ENCODE measurements at places on chromosomes 7 and 10.

GRCh38 chr7:112410092-112410491 is 40.2 kb upstream of the IFRD1 start:
- DNase-seq = no peak

- no peak for DNase-seq
These were observed 101.2 kb downstream of the CRPPA start for GRCh38 chr7:16320099-16320660.

GRCh38 chr10:3469639-3470020 is 297.0 kb upstream of the PITRM1 start:
- DNase-seq = no peak

DNA sequence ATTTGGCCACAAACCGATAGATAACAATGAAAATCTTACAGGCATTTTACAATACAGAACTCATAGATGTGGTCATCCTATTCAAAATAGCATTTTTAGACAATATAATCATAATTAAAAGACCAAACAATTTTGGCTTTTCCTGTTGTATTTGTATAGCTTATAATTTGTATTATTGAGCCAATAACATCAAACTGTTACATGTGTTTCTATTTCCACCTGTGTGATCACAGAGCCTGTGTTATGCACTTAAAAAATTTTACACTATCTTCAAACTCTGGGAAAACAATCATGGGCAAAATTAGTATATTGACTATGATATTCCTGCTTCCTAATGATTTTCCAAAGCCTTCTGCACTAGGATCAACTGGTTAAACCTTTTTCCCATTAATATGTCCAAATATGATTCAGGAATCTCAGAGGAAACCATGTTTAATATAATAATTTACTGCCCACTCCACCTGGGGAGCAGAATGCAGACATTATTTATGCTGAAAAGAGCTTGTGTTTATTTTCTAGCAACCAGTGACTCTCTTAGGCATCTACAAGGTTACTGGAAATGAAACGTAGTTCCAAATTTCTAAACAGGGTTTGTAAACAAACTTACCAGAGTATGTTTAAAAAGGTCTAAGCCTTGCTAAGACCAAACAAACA is 1.7 kb downstream of the RHOBTB1 start:
- no peak for DNase-seq

DNA sequence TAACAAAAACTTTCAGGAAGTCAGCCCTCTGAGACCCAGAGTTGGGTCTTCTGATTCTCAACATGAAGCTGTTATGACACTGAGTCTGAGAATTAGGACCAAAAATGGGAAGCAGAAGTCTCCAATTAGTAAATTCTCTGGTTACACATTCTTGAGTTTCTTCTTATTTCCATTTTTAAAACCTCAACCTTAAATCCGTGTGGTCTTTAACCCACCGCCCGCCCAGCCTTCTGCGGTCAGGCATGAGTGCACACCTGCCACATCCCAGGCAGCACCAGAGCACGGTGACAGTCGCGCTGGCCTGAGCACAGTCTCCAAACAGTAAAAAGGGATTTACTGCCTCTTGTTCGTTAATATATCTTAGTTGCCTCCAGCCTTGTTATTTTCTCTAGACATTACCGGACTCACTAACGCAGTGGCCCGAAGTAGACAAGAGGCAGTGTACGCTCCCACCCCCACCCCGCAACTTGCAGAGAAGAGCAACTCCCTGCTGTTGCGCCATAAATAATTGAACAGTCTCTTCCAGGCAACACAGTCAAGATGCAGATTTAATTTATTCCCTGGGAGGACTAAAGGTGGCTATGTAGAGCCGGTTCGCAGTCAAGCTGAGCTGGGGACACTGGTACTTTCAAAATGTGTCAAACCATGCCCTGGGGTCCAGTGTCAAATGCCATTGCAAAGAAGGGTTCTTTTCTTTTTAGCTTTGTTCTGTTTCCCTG is 147.0 kb upstream of the CELF2 start:
- no peak for DNase-seq

- DNase-seq = no peak
These were observed 201.7 kb upstream of the PRSS58 start for GRCh38 chr7:142459551-142459963.

- peak; percentile 30 for DNase-seq
These were observed 33.8 kb downstream of the IL15RA start for GRCh38 chr10:5943536-5943935.

DNA sequence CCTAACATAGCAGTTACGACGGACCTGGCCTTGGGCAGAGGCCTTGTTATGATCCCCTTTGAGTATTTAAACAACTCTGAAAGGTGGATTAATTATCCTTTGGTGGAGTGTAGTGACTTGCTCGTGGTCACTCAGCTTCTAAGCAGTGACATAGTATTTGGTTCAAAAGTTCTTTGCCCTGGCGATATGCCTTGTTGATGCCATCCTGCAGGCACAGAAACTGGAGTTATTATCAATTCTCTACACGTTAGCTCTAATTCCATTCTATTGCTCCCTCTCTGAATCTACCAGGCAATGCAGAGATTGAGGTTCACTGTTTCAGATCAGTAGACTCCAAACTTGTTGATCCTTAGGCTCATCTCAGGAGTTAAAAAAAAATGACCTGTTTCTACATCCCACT is 32.5 kb upstream of the ELMO1 start:
- no peak for DNase-seq

DNA sequence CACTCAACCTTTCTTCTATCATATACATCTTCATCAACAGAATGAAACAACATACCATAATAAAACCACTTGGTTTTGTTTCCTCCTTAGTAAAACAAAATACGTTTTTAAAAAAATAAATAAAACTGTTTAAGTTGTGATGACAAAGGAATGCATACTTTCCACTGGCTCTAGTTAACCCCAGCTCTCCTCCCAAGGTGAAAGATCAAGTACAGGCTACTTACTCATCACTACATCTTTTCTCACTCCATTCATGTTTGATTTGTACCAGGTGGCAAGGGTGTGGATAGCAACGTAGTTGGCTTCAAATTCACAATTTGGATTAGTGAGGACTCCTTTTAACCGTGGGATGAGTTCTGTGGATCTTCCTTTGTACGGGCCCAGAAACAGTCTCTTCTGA is 14.7 kb downstream of the OGA start:
- no peak for DNase-seq

DNA sequence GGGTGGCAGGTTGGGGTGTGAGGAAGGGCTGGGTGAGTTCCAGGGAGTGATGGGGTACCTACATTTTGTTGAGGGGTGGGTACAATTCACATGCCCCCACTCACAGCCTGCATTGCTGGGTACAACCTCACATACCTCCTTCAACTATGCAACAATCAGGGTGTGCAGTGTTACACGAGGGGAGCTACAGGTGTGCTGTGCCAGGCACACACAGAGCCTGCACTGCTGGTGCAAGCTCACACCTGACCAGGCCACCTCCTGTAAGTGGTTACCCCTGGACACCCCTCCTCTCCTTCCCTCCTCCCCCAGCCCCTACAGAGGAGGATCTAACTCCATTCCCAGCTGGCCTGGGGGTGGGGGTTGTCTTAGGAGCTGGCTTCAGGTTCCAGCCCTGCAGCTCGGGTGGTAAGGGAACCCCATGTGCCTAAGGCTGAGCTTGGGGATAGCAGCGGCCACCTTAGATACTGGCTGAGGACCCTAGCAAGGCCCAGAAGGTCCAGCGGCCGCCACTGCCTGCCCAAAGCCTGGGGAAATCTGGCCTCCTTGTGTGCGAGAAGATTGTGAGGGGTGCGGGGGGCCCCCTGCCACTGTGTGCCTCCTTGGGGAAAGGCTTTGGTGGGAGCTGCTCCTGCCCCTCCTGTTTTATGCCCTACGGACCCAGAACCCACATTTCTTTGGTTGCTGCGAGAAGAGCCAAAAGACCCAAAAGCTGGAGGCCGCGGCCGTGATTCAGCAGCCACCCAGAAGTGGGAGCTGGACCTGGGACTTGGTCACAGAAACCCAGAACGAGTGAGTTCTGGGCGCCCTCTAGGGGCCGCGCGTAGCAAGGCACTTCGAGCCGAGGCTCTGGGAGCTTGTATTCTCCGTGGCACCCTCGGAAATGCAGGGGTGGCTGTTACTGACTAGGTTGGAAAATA is 10.8 kb downstream of the TLX1 start:
- DNase-seq = peak; percentile 21

DNA sequence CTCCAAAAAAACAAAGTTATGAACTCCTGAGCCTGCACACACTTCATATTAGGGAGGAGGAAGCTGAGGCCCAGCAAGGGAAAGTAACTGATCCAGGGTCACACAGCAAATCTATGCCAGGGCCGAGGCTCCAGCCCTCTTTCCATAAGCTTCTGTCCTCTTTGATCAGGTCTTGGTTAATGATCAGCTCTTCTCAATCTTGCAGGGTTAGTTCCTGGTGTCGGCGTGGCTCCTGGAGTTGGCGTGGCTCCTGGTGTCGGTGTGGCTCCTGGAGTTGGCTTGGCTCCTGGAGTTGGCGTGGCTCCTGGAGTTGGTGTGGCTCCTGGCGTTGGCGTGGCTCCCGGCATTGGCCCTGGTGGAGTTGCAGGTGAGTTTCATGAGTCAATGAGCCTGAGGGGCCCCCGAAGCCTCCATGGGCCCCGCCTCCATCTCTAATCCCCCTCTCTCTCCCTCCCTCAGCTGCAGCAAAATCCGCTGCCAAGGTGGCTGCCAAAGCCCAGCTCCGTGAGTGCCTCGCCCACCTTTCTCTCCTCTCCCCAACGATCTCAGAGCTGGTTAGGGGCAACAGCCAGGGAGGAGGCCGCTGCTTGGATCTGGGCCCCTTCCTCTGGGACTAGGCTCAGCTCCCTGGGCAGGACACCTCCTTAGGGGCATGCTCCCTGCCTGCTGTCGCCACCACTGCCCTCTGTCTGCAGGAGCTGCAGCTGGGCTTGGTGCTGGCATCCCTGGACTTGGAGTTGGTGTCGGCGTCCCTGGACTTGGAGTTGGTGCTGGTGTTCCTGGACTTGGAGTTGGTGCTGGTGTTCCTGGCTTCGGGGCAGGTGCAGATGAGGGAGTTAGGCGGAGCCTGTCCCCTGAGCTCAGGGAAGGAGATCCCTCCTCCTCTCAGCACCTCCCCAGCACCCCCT is 23.7 kb upstream of the LIMK1 start:
- no peak for DNase-seq

DNA sequence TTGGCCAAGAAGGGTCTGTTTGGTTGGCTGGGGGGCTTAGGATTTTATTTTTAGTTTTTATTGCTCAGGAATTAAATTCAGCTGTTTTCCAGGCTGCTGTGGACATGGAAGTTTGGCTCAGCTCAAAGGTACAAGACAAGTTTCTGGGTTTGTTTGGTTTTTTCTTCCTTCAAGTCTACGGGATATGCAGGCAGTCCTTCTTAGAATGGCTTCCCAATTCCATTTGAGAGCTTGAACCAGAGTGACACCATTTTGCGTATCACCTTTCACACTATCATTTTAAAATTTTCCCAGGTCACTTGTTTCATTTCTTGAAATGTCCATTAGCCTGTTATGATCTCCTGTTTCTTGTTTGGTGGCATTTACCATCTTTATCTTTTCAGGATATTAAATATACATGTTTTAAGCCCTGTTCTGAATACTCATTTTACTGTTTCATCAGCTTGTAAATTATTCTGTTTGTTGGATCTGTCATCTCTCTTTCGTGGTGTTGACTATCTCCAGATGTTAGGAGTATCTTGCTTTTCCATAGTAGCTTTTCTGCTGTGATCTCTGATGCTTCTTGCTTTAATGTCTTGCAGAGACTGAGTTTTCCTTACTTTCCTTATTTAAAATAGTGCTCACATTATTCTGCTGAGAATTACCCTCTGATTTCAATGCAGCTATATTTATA is 9.4 kb upstream of the TMEM168 start:
- no peak for DNase-seq

- DNase-seq = no peak
These were observed 15.2 kb upstream of the EXOC6 start for GRCh38 chr10:92832998-92833650.

DNA sequence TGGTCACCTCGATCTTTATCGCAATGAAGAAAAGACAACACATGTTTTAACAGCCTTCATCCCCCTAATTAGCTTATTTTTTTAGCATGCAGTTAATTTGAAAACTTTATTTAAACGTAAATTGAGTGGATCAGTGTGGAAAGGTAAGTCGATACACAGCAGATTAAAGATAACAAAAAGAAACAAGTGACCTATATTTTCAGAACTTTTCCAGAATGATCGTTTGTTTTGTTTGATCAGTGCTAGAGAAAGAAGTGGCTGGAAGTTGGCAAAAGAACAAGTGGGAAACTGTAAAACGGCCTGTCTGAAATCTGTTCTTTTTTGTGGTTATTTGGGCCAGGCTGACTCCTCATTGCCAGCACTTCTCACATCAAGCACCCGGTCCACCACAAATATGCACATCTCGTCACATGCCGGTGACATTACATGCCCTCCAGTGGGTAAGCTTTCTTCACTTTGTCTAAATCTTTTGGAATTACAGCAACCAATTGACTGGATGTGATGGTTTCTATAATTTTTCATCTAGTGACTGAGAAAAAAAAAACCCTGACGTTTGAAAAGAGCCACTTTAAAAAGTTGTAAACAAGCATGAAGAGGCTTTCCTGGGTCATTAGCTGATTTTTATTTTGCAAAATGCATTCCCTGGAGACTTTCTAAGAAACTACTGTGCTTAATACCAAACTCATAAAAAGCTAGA is 33.2 kb downstream of the C7orf33 start:
- DNase-seq = peak; percentile 22

DNA sequence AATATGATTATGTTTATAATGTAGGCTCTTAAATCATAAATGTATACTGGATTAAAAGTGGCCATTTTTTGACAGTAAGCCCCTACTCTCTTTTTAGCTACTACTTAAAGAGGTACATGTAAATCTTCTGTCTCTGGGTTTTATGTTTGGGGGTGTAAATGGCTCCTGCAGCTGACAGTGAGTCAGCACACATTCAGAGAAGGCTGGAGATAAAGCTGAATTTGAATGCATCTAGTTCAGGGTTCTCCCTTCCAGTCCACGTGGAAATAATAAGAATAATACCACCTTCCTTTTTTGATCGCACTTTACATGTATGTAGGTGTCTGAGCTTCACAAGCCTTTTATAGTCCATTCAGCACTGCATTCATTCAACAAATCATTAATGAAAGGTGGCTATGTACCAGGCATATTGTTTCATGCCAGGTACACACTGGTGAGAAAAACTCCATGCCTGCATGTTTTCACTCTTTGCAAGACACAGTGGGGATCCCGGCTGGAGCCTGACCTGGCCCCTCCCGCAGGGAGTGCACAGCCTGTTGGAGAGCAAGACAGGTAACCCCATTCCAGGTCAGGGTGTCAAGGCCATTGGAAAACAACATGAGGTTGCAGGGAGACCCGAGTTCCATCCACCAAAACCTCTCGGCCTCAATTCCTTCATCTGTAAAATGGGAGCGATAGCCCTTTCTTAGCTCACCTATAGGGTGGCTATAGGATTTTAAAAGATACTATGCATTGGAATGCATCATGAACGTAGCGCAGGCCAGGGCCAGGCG is 107.5 kb upstream of the ANLN start:
- DNase-seq = no peak

- no peak for DNase-seq
These were observed 5.3 kb upstream of the IL2RA start for GRCh38 chr10:6067457-6067856.

GRCh38 chr10:110045772-110046171 is 38.0 kb downstream of the ADD3 start:
- DNase-seq = no peak

DNA sequence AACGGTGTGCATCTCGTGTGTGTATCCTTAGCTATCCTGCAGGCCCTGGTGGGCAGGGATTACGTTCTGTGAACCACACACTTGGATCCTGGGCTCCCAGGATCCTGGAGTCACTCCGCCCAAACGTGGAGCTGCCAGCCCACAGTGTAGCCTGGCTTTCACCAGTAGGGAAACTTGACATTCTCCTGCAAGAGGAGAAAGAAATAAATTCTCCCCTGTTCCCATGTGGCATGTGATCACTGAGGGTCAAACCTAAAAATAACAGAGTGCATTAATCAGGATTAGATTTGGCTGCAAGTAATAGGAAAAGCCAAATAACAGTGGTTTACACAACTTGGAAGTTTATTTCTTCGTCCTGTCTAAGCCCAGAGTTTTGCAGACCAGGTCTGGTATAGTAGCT is 32.3 kb downstream of the PALD1 start:
- no peak for DNase-seq

Data from GM04503 (cell line).